ENCODE measurements at places on chromosomes 2 and 18. TPM values are rescaled to one million over a fixed set of nuclear protein-coding genes. Genes with fewer than 3 reads are reported as not detected.

Gene C1GALT1C1L
- total RNA-seq = 2.5 TPM

Gene IL36B
- not detected for total RNA-seq

Gene MOCOS
- total RNA-seq = 12.0 TPM

Gene PIGN
- 76.8 TPM for total RNA-seq

Gene UPP2
- not detected for total RNA-seq

Gene UXS1
- total RNA-seq = 141 TPM

Gene COL4A4
- total RNA-seq = 9.9 TPM

GRCh38 chr2:213500881-213501280 is 216.6 kb downstream of the SPAG16 start:
- no peak for DNase-seq

DNA sequence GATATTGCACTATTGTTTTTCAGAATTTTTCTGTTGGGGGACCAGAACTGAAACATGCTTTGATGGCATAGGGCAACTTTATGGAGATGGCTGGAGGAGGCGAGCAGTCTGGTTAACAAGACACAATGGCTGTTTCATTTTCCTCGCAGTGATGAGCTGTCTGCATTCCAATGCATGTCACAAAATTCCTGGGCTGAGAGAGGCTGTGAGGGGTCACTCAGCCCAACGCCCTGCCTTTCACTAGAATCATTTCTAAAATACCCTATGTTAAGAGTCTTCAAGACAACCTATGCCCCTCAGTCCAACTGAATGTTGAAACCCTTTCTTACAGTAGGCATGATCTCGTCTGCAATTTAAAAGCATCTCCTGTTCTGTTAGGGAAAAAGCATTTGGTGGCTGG is 1090.0 kb downstream of the BCL11A start:
- DNase-seq = no peak

- no peak for DNase-seq
Measured at GRCh38 chr2:42105330-42106256, 57.8 kb downstream of the PKDCC start.

DNA sequence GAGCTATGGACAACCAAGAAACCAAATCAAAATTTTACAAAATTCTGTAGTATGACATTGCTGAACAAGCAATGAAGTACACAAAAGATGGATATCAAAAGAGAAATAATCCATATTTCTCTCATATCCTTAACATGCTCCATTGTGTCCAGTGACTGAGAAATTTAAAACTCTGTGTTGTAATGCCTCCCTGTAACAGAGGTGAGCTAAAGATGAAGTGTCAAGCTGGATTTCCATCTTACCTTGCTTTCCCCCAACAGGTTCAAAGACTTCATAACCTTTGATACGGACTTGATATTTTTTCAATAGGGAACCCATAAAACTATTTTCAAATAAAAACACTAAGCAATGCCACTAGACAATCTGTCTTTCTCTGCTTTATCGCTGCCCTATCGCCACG is 95.7 kb upstream of the SERTAD2 start:
- DNase-seq = peak; percentile 14

DNA sequence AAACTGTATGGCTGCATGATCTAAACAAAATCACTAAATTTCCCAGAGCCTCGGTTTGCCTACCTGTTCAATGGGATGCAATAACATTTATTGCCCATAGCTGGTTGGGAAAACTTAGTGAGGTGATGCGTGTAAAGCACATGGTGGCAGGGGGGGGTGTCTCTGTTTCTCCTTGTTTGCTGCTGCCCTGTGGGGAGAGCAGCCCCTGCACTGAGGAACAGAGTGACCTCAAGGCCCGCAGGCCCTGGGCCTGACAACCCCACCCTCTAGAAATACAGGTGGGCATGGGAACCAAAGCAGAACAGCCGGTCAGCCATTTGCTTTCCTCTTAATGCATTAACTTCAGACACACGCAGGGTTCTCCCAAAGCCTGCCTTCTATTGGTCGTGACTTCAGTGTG is 55.1 kb upstream of the SLC66A3 start:
- DNase-seq = no peak

GRCh38 chr2:237624565-237624964 is 2.8 kb upstream of the LRRFIP1 start:
- DNase-seq = no peak

- DNase-seq = no peak
Measured at GRCh38 chr2:212831671-212832199, 293.1 kb upstream of the ERBB4 start.

- DNase-seq = peak; percentile 48
Measured at GRCh38 chr18:63869374-63869773, 18.1 kb upstream of the SERPINB2 start.

DNA sequence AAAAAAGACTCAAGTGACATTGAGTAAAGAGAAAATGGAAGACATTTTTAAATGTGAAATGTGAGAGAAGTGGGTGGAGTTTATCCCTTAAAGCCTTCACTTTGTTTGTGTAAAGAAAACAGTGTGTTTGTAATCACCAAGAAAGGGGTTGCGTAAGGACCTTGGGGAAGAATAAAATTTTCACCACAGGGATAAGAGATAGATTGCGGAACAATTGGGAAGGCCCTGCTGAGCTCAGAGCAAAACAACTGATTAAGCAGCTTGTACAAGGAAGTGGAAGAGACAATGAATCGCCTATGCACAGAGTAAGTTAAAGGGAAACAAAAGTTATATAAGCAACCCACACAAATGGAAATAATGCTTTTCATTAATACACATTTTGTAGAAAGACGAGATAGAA is 327.7 kb downstream of the RAD51AP2 start:
- peak; percentile 15 for DNase-seq

GRCh38 chr18:54774423-54774822 is 53.9 kb upstream of the RAB27B start:
- DNase-seq = no peak

- no peak for DNase-seq
Measured at GRCh38 chr18:61285777-61286176, 47.5 kb upstream of the CDH20 start.

GRCh38 chr18:58966704-58967103 is 102.0 kb downstream of the ZNF532 start:
- DNase-seq = no peak

DNA sequence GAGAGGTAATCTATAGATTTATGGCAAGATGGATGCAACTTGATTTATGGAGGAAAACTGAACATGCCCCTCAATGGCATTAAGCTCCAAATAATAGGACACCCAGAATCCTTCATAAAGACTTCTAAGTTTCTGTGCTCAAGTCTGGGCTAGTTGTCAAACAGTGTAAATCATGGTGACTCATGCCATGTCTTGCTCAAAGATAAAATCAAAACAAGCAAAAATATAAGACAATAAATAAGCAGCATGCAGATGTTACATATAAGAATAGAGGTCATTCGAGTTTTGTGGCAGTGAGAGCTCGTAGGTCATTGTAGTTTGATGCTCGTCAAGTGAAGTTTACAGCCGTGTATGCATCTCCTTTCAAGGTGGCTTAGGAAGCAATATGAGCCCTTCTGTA is 403.2 kb downstream of the THSD7B start:
- DNase-seq = peak; percentile 62

GRCh38 chr2:9465170-9465569 is 9.2 kb upstream of the IAH1 start:
- DNase-seq = no peak
